ENCODE measurements at places on chromosomes 4 and X.

GRCh38 chrX:135324463-135324862 is 15.2 kb downstream of the ETDC start:
- no peak for DNase-seq

GRCh38 chr4:2470791-2471190 is 1.9 kb downstream of the RNF4 start:
- DNase-seq = no peak

- DNase-seq = peak; percentile 3
Measured at GRCh38 chr4:121073004-121073435, 685 bp upstream of the NDNF start.

GRCh38 chr4:173536808-173537429 is 6.9 kb upstream of the HAND2 start:
- DNase-seq = no peak

- DNase-seq = no peak
Measured at GRCh38 chrX:121011254-121011653, 25.7 kb upstream of the CT47A1 start.
